NCI-H2107 (cell line): ENCODE measurements at places on chromosomes 5 and 9.

DNA sequence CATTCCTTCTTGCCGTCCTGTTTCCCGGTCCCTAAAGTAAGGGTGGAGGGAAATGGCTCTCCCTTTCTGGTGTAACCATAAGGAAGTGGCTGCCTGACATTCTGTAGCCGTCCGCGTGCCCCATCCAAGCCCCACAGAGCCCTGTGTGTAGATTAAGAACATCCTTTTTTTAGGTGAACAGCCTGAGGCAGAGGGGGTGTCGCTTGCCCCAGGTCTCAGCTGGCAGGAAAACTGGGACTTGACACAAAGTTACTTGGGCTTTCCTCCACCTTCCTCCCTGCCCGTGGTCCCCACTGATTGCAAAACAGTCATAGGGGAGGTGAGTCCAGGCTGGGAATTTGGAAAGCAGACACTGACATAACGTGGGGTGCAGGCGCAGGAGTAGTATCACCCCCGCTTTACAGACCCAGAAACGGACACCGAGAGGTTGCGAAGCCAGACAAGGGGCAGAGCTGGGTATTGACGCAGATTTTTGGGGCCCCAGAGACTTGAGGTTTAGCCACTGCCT, 22.8 kb downstream of the C9orf50 start:
- no peak for DNase-seq

GRCh38 chr9:12822111-12822510, 47.3 kb downstream of the LURAP1L start:
- DNase-seq: no peak

DNA sequence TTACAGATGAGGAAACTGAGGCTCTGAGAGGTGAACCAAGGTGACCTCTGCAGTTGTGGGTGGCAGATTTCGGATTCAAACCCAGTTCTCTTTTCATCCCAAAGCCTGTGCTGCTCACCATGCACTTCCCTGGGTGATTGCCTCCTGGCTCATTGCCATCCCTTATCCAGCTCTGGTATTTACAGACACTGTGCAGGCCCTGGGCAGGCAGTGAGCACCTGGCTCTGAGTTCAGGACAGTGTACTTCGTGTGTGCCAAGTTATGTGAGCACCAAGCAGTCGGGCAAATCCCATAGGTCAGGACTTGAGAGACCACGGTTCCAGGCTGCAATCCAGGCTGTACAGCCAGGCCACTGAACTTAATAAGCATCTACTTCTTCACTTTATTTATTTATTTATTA, 1.4 kb downstream of the LRSAM1 start:
- DNase-seq: no peak

- DNase-seq: no peak
Observed at GRCh38 chr5:127634007-127634406, 14.9 kb upstream of the CTXN3 start.

DNA sequence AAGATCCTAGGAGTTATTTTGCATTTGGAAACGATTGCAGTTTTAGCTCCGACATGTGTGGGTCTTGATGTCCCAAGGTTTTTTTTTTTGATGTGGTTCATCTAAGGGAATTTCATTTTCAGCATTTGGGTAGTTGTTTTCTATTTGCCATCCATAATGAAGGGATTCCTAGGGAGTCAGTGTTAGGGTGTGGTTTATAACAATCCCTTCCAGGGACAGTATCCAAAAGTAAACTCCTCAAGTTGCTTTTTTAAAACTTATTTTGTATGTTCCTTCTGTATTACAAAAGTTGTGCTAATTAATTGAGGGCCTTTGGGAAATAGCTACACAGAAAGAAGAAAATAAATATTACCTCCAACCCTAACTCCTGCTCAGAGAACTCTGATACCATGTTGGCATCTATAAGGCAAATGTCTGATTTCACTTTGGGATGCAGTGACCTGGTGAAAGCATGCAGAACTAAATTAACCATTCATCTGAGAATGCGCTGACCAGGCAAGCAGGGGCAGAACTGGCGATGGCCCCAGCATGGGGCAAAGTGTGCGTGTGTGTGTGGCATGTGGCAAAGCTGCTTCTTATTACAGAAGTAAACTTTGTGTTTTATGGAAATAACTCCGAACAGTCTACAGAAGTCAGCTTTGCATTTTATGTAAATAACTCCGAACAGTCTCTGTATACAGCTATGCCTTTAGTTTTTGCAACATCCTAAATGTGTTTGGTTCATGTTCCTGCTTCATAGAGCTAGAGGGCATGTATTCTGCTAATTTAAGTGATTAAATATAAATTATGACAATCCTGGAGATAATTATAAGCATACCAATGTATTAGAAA, 237.2 kb downstream of the TRPM3 start:
- no peak for DNase-seq

DNA sequence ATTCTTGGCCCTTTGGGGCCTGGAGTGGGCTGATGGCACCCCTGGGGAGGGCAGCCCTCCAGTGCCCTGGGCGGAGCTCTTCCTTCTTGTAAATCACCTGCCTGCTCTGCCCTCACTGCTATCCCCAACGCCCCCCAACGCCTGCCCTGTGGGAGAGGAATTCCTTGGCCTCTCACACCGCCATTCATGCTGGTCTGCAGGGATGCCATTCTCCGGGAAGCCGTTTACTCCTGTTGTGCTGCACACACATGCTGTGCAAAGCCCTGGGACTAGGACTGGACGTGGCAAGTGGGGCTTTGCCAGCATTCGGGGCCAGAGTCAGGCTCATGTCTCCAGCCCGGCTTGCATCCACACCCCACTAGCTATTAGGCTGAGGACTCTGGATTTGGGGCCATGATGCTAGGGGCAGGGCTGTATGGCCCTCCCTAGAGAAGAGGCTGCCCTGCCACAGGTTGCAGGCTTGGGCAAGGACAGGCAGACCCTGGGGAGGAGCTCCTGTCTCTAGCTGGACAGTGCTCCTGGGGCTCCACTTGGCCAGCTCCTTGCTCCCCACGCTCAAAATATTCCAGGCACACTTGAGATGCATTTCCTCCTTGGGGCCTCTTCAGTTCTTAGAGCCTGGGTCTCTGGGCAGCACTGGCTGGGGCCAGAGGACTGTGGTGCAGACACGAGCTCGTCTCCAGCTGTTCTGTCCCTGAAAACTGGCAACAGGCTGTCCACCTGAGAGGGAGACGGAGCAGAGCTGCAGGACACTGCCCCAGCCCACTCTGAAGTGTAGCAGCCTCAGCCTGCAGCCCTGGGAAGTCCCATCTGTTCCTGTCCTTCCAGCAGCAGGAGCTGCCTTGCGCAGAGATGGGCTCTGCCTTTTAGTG, 226.9 kb downstream of the CACNA1B start:
- DNase-seq: no peak

DNA sequence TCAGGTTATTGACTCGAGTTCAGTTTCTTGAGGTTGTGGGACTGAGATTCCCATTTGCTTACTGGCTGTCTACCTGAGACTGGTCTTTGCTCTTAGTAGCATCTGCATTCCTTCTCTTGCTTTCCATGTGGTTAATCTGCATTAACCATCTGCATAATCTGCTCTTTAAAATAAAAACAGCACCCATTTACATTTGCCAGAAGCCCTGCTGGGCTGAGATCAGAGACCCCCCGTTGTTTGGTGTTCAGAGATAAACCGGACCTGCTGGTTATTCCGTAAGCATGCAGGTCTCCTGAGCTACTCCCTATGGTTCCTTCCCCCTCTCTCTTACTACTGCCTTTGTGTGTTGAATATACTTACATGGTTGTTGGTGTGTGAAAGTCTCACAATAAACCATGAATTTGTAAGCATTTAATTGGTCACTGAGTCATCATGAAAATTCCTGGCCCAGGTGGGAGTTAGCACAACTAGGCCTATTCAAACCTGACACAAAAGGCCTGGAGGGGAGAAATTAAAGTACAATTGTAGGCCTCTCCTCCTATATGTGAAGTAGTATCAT, 396.7 kb downstream of the MRPS30 start:
- peak; percentile 22 for DNase-seq

- no peak for DNase-seq
Observed at GRCh38 chr5:14873093-14873492, 1.5 kb upstream of the ANKH start.

- no peak for DNase-seq
Observed at GRCh38 chr9:31320494-31320893, 1063.9 kb upstream of the ACO1 start.

DNA sequence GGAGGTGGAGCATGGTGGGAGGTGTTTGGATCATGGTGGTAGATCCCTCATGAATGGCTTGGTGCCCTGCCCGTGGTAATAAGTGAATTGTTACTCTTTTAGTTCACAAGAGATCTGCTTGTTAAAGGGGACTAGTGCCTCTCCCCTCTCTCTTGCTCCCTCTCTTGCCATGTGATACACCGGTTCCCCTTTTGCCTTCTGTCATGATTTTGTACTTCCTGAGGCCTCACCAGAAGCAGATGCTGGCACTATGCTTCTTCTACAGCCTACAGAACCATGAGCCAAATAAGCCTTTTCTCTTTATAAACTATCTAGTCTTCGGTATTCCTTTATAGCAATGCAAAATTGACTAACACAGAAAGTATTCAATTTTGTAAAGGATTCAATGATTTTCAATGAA, 817.1 kb downstream of the TLR4 start:
- DNase-seq: no peak

- DNase-seq: no peak
Observed at GRCh38 chr9:87089506-87089905, 142.2 kb upstream of the GAS1 start.

GRCh38 chr9:133919253-133920115, 72.6 kb downstream of the VAV2 start:
- no peak for DNase-seq

GRCh38 chr5:127821896-127822295, 118.7 kb downstream of the CCDC192 start:
- DNase-seq: no peak

- DNase-seq: no peak
Observed at GRCh38 chr9:95125652-95126051, 191.9 kb downstream of the FANCC start.
